ENCODE measurements at places on chromosomes 11 and 22.

- no peak for DNase-seq
Observed at GRCh38 chr11:128048121-128048520, 539.2 kb downstream of the ETS1 start.

GRCh38 chr11:120228794-120229384, 11.1 kb upstream of the POU2F3 start:
- no peak for DNase-seq

GRCh38 chr22:37230673-37231405, 13.2 kb downstream of the RAC2 start:
- DNase-seq: peak; percentile 39

GRCh38 chr11:36062796-36063365, 119.0 kb downstream of the LDLRAD3 start:
- no peak for DNase-seq

DNA sequence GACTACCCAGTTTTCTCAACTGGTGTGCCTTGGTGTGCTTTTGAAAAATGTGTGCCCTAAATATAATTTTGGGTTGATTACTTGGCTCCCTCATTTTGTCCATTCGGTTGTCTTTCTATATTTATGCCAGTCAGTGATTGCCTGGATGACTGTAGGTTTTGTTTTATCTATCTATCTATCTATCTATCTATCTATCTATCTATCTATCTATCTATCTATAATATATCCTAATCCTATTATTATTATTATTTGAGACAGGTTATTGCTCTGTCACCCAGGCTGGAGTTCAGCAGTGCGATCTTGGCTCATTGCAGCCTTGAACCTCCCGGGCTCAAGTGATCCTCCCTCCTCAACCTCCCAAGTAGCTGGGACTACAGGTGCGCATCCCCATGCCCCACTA, 111.4 kb upstream of the GRK3 start:
- no peak for DNase-seq

DNA sequence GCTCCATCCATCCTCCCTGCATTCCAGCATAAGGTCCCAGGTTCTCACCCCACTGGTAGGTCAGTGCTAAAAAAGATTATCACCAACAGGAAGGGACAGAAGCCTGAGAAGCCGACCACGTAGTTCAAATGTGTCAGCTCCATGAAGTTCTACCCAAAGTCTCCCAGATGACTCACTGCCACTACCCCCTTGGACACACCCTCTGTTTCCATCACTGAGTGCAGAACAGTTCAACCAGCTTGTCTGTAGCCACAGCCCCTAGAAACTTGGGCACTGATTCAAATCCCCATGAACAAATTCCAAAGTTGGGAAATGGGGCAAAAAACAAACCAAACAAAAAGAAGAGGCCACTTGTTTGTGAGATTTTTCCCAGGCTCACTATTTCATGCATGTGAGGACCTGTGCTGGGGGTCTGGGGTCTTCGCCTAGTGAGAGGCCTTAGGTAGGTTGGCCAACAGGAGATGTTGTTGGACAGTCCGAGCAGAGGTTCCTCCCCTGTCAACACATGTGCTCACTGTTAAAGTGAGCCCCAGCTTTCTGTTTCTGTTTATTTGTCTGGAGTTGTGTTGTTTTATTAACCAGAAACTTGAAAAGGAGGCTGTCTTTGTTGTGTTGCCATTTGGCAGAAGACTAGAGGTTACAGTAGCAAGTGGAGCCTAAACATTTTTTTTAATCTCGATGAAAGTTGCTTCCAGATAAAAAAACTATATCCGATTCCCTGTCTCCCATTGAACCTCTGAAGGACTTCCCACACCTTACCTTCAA, 24.2 kb upstream of the FLI1 start:
- no peak for DNase-seq

DNA sequence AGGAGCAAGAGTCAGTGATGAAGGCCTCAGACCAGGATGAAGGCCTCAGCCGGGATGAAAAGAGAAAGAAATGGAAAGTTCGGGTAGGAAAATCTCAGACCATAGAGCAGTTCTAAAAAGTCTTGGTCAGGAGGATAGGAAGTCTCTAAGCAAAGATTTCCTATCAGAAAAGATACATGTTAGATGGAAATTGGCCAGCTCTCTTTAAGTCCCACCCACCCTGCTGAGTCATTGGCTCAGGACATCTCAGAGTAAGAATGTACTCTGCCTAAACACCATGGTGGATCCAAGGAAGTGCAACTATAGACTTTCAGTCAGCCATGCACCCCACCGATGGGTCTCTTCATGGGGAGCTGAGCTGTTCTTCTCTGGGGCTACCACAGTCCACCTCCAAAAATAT, 4.4 kb downstream of the OR8B3 start:
- DNase-seq: no peak

DNA sequence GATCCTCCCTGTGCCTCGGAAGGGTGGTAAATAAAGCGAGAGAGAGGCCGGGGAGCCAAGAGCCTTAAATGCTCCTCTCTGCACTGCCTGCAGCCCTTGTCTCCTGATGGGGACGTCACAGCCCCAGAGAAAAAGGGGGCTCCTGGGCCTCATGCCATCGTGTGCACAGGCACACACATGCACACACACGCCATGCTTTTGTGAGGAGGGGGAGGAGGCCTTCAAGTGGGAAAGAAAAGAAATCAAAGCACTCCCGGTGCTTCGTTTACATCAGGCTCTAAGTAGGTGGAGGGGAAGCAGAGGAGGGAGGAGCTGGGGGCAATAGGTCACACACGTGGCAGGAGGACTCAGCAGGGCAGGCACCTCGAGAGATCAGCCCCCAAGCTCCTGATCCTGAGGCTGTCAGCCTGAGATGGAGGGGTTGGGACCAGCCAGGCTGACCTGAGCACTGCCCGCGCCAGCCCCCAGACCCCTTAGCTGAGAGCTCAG, 68.2 kb upstream of the NECTIN1 start:
- DNase-seq: no peak

All from activated naive CD4-positive, alpha-beta T cell (primary cell).